Kidney epithelial cell (primary cell): ENCODE measurements at places on chromosomes 2 and 18. TPM values are rescaled to one million over a fixed set of nuclear protein-coding genes. Genes with fewer than 3 reads are reported as not detected.

Gene BMPR2
- total RNA-seq = 44.8 and 46.3 TPM in 2 replicates

Gene FSHR
- total RNA-seq = not detected in 2 replicates

Gene TRIM43
- total RNA-seq = not detected in 2 replicates

DNA sequence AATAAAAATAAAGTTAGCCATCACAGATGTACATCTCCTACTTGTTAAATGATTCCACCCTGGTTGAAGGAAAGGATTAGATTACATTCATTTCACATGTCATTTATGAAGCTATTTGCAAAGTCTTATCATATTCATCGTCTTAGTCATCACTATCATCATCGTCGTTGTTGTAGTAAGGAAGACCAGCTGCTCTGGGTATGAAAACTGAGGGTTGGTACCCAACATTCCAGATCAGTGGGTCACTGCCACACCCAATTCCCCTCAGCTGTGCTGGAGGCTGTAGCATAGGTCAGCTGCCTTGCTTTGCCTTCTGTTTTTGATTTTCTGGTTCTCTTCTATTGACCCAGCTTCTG lies 20.9 kb upstream of the CCBE1 start:
- peak; percentile 67 for DNase-seq

DNA sequence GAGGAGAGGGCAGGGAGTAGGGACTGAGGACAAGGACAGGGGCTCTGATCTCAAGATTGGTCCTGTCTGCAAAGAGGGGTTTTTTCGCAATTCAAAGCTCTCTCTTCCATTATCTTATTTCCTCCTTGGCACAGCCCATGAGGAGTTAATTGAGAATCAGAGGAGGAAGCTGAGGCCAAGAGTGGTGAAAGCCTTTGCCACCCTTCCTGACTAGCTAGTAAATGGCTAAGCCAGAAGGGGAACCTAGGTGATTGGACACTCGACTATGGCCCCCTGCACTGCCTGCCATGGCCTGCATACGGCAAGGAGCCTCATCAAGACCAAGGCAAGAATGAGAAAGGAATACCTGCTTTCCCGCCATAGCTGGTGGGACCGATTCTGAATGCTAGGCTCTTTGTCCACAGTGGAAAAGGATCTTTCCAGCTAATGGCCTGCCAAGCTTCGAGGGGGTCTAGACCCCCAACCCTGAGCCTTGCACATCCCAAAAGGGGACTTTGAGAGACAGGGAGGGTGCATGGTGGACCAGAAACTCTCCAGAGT lies 237.9 kb downstream of the HAUS1 start:
- DNase-seq = no peak

GRCh38 chr2:233353101-233353768 lies 1.1 kb upstream of the DGKD start:
- DNase-seq = no peak

- DNase-seq = no peak
These were observed 838.7 kb downstream of the CCDC85A start for GRCh38 chr2:57022496-57022895.

- peak; percentile 84 for DNase-seq
These were observed 63.5 kb upstream of the CTLA4 start for GRCh38 chr2:203804070-203804469.
